ENCODE measurements at places on chromosomes 11 and 22.

DNA sequence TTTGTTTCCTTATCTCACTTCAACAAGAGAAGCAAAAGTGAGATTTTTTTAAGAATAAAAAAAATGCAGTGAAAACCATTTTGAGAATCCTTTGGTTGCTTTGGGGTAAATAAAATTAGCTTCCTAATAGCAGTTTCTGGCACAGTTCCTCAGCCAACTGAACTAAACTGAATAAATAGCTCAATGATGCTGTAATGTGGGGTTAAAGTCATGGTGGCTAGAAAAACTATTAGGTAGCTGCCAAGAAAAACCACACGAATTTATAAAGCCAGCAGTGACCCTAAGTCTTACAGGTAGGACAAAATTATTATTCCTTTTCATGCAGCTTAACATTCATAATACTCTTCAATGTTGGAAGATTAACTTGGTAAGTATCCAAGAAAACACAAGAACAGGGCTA, 142.4 kb downstream of the APIP start:
- DNase-seq, result no peak

- DNase-seq, result no peak
Measured at GRCh38 chr11:116792869-116793771, 1.4 kb upstream of the APOA5 start.

- no peak for DNase-seq
Measured at GRCh38 chr11:42669248-42669976, 642.4 kb upstream of the API5 start.

GRCh38 chr22:27431081-27431480, 370.5 kb downstream of the MN1 start:
- no peak for DNase-seq

DNA sequence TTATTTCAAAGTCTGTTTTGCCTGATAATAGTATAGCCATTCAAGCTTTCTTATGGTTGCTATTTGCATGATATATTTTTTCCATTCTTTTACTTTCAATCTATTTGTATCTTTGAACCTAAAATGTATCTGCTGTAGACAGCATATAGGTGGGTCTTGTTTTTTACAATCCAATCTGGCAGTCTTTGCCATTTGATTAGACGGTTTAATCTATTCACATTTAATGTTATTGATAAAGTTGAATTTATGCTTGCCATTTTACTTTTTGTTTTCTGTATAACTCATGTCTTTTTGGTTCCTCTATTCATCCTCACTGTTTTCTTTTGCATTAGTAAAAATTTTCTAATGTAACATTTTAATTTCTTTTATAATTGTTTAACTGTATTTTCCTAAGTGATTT, 37.4 kb downstream of the MMP20 start:
- no peak for DNase-seq

Measured in muscle of arm (tissue), 14 donors.